ENCODE measurements at places on chromosomes 7 and 10. TPM values are rescaled to one million over a fixed set of nuclear protein-coding genes. Genes with fewer than 3 reads are reported as not detected.
A peak's percentile ranks its signal among the peaks of the same experiment; 100 is the strongest.

GRCh38 chr7:882336-883035, 6.1 kb downstream of the GET4 start:
- no peak for DNase-seq

- peak; percentile 81 for DNase-seq
Measured at GRCh38 chr10:91880310-91880709, 29.0 kb downstream of the FGFBP3 start.

- DNase-seq, result peak; percentile 30
Measured at GRCh38 chr7:133675510-133676218, 422.8 kb downstream of the EXOC4 start.

- peak; percentile 14 for DNase-seq
Measured at GRCh38 chr7:96349572-96349971, 27.7 kb upstream of the SLC25A13 start.

DNA sequence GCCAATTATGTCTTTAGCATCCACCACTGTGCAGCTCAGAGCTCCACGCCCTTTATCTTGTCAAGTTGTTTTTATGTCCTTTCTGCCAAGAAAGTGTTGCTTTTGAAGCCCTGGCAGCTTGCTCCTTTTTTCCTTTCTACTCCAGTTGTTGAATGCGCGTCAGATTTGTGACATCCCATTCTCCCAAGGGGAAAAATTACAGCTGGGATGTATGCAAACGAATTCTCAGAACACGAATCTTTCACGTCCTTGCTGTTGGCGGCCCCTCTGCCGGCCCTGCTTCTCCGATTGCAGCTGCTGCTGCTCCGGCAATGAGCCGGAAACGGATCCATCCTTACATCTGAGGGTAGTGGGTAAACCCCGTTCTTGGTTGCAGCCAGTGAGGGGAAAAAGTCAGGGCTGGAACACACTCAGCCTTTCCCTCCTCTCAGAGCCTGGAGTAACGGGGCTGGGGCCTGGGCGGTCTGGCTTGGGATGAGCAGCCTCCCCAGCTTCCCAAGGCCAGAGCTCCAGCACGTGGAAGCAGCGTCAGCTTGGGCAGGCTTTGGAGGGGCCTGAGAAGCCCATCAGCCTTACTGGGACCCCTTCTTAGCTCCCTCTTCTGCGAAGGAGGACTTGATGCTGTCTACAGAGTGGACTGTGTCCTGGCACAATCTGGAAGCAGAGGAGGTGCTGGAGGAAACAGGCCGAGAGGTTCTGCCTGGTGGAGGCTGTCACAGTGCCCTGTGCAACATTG, 79.0 kb upstream of the CHST15 start:
- DNase-seq, result no peak

- DNase-seq, result no peak
Measured at GRCh38 chr10:113991091-113991860, 52.4 kb upstream of the ADRB1 start.

DNA sequence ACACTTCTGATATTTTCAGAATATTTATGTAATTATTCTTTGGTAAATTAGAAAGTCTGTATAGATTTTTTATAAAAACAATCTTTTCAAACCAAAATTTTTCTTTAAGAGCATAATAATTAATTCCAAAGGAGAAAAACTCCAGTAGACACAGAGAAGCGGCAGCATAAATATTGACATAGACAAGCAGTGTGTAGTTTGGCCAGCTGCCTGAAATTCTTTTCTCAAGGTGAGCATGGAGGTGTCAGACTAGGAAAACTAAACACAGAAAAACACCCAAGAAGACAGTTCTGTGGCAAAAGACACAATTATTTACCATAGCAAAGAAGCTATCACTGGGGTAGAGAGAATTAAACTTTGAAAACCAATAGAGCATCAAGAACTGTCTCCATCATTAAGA, 82.4 kb downstream of the KLF6 start:
- no peak for DNase-seq

GRCh38 chr10:104318810-104319741, 19.2 kb downstream of the ITPRIP start:
- no peak for DNase-seq

SPDYE11 gene
- total RNA-seq, result 0.17 TPM

INSYN2A gene
- 0.07 TPM for total RNA-seq

C10orf90 gene
- not detected for total RNA-seq

Data from mammary epithelial cell (primary cell).